ENCODE measurements at places on chromosomes 12 and 14.
A peak's percentile ranks its signal among the peaks of the same experiment; 100 is the strongest.

GRCh38 chr12:46723629-46724419 lies 102.0 kb downstream of the SLC38A4 start:
- no peak for DNase-seq

- DNase-seq = no peak
These were observed 1.3 kb upstream of the ATP2A2 start for GRCh38 chr12:110279566-110280375.

DNA sequence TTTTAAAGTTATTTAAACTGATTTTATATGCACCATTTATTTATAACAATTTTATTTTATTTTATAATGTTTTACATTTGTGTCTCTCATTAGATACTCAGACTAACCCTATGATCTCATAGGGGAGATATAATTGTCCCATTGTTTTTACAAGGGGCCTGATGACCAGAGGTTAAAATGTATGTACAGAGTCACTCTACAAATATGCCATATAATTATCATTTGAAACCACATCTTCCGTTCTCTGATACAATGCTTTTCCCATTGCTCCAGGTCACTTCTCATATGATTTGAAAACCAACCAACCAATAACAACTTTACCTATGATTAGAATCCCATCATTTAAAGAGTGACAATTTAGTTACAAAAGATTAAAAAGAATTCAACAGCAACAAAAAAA lies 137.8 kb downstream of the GPHN start:
- DNase-seq = no peak

DNA sequence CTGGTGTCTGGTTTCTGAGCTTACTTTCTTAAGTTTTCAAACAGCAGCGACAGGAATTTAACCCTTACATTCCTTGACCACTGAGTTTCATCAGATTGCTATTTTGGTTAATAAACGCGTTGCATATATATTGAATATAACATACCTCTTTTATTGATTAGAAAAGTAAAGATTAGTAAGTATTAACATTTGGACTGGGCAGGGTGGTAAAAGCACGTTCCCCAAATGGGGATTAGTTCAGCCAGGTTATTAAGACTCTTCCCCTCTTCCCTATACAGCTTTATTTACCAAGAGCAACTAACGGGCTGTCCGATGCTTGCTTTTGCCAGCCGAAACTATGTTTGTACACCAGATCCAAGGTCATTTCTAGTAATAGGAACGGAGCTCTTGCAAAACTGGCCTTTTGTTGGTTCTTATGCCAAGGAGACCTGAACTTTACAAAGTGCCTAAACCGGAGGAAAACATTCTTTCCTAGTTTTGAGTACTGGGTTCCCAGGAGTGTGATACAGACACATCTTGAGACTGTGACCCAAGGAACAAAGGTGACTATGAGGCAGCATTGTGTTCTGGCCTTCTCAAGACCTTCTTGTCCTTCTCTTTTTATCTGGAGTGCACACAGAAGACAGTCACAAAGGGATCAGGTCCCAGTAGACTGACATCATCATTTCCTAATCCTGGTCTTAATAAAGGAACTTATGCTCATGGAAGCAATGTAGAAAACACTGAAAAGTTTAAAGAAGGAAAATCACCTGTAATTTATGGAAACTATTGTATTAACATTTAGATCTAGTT lies 2.6 kb downstream of the GLRX5 start:
- no peak for DNase-seq

DNA sequence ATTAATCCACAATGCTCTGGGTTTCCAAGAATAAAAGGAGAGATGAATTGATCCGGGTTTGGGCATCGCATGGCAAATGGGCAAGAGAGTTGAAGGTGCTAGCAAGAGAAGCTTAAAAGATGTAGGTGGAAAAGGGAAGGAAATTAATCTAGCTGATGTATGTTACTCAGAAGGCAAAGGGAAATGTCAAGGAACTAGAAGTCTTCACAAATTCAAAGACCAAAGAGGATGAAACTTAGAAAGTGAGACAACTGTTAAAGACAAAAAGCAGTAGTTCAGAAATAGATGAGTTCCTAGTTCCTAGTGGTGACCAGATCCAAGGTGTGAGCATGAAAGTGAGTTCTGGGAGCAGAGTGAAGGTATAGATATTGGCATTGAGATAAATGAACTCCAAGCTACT lies 228.3 kb downstream of the SEC23A start:
- peak; percentile 19 for DNase-seq

Measured in suppressor macrophage treated with lipopolysaccharide for 4 hours (primary cell).